Heart left ventricle (tissue), 16 donors: ENCODE measurements at places on chromosomes 5 and 9. TPM values are rescaled to one million over a fixed set of nuclear protein-coding genes. Genes with fewer than 3 reads are reported as not detected.

GRCh38 chr9:98218562-98219363 lies 26.3 kb upstream of the CORO2A start:
- no peak for DNase-seq

DNA sequence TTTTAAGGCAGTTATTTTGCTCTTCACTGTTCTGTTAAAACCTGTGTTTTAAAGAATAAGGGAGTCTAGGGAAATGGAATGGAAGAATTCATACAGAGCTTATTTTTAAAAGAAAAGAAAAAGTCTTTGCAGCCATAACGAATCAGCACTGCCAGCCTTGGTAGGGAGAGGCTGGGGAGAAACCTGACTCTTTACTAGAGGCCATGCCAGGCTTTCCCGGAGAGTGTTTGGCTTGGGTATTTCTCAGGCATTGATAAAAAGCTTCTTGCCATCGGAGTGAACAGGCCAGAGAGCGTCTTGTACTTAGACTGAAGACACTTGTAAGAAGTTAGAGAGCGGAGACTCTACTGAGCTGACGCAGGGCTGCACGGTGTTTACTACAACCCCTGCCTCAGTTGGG lies 72.7 kb upstream of the NFIL3 start:
- no peak for DNase-seq

DNA sequence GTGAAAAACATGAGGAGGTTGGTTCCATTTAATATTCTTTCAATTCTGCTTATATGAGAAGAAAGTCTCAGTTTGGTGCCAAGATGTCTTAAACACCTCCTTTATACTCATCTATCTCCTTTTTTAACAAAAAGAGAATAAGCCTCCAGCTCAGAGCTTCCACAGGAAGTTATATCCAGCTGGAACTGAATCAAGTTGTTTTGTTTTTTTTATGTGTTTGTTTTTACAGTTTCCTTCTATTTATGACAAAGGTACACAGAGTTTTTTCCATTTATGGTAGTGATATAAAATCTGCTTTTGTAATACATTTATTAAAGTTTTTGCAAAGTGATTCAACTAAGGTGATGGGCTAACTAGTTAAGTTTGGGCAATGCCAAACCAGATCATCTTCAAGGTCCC lies 10.4 kb downstream of the SPARC start:
- DNase-seq, result no peak

- no peak for DNase-seq
These were observed 15.2 kb downstream of the ZBTB5 start for GRCh38 chr9:37449862-37450632.

DNA sequence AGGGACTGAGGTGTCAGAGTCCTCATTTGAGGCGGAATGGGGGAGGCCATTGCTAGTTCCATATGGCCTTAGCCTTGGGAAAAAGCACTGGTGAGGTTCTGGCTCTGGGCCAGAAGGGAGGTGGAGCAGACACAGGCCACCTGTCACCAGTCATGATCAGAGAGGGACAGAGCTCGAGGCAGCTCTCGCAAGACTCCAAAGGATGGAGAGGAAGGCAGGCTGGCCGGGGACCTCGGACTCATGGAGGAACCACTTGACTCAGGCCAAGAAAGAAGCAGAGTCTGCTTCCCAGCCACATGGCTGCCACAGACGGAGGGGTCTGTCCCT lies 29.2 kb upstream of the NSMF start:
- no peak for DNase-seq

GRCh38 chr9:22214021-22214420 lies 204.9 kb upstream of the CDKN2B start:
- DNase-seq, result no peak

DNA sequence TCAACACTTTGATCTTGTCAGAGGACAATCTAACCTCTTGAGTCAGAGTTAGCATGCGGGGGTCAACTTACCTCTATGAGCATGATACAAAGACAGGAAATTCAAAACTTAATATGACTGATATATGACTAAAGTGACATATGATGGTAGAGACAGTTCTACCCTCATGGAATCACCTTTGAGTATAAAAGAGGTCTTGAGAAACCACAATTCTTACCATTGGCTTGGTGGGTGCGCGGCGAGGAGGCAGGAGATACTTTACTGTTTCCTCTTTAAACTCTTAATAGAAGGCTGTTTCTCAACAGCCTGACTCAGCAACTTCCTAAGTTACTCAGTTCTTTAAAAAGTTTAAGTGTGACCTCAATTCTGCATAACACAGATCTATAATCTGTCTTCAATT lies 372.8 kb downstream of the KIAA0825 start:
- DNase-seq, result no peak

GRCh38 chr5:87278590-87279100 lies 11.0 kb downstream of the RASA1 start:
- no peak for DNase-seq

DNA sequence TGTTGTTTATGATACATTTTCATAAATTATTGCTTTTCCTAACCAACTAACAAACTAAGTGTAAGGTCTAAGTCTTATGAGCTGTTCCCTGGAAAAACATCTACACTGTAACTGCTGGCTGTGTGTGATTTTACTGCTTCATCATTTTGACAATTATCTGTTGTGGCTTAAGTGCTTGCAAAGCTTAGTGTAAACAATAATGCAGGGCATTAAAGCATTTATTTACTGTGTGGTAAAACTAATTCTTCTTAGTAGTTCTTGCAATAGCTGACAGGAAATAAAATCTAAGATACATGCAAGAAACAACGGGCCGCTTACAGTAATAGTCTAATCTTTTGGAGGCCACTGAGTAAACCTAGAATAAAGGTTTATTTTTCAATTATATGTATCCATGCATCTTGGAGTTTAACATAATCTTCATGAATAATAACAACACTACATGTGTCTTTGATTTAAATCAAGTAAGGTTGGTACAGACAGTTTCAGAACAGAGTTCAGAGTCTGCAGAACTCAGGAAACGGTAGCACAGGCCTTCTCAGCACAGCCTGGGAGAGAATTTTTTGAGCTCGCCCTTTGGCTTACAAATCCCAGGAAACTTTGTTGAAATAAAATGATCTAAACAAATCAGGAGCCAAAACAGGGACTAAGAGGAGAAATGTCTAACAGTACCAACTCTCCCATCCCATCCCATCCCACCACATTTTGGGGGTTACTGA lies 473.1 kb downstream of the NR2F1-AS1 start:
- no peak for DNase-seq

GRCh38 chr5:115813719-115814118 lies 2.7 kb downstream of the CDO1 start:
- no peak for DNase-seq

DNA sequence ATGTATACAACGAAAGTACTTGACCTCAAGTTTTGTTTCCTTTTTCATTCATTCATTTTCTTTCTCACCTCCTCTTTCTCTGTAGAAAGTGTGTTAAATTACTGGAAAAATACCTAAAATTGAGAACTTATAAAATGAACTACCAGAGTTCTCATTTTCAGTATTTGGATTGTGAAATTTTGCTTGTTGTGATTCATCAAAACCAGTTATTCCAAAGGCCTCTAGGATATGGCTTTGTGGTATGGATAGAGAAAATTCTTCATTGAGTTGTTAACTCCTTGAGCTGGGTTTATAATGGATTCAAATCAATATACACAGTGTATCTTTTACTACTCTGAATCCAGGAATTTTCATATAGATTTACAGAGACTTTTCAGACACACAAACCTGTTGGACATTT lies 287.6 kb downstream of the KDM4C start:
- no peak for DNase-seq

- DNase-seq, result peak; percentile 53
These were observed 285.0 kb downstream of the RFX3 start for GRCh38 chr9:3240656-3241268.

GRCh38 chr5:95334900-95335538 lies 50.1 kb upstream of the MCTP1 start:
- no peak for DNase-seq

ZNF484 gene
- 4.4 TPM for total RNA-seq

BTNL8 gene
- not detected for total RNA-seq

ACOT12 gene
- total RNA-seq, result not detected

PCDHA1 gene
- 0.08 TPM for total RNA-seq

GABRA6 gene
- not detected for total RNA-seq

GMCL2 gene
- not detected for total RNA-seq

TRAF1 gene
- 0.93 TPM for total RNA-seq

SLC46A2 gene
- total RNA-seq, result not detected

SLC1A3 gene
- 70.8 TPM for total RNA-seq

ZCCHC7 gene
- 8.4 TPM for total RNA-seq

CTNND2 gene
- 17.6 TPM for total RNA-seq

SEMA4D gene
- 16.0 TPM for total RNA-seq

TSLP gene
- total RNA-seq, result 8.7 TPM

SPATA31C1 gene
- not detected for total RNA-seq

PIP5K1B gene
- total RNA-seq, result 50.4 TPM

CCDC192 gene
- total RNA-seq, result not detected

CTXN3 gene
- not detected for total RNA-seq
